HCT116 (cell line): ENCODE measurements at places on chromosomes 5 and 9.

DNA sequence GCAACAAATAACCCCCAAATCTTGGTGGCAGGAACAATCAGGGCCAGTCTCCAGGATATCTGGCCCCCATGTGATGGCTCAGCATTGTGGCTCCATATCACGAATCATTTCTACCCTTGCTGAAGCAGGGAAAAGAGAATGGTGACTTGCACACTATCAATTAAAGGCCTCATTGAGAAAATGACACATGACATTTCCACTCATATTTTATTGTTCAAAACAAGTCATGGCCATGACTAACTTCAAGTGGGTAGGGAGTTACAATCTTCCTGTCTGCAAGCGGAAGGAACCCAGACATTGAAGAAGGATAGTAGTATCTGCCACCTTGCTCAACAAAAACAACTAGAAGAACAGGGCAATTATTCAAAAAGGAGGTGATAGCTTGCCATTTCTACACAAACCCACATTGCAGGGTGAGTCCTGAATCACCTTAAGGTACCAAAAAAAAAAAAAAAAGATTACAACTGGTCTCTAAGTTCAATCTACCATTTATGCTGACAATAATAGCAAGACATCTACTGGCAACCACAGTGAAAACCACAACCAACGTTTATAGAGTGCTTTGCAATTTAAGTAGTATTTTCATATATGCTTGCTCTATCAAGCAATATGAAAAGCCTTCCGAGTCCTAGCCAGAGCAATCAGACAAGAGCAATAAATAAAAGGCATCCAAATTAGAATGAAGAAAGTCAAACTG, 186.7 kb upstream of the DAPK1 start:
- no peak for DNase-seq

DNA sequence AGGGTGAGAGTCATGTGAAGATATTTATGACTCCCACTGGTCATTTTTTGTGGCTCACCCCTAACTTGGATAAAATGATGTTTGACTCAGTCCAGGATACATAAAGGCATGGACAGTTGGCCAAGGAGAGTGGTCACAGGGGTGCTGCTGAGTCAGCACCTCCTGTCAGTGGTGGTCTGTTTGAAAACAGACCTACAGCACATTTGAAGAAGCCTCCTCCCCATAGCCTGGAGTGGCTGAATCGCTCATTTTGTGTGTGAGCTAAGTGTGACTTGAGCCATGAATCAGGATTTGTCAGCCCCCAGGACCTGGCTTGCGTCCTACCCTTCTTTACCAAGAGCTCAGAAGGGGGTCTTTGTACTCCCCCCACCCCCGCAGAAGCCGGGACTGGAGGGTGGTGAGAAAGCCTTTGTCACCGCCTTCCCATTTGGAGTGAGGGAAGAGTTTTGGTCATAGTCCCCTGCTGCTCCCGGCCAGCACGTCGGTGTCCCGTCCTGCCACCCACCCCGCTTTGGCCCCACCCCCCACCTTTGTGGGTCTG, 35.6 kb downstream of the TRIO start:
- no peak for DNase-seq

GRCh38 chr9:136052472-136052880, 42.6 kb downstream of the NACC2 start:
- no peak for DNase-seq

GRCh38 chr9:115730845-115731244, 422.7 kb upstream of the PAPPA start:
- no peak for DNase-seq

GRCh38 chr5:132971483-132972435, 8.3 kb upstream of the AFF4 start:
- no peak for DNase-seq

DNA sequence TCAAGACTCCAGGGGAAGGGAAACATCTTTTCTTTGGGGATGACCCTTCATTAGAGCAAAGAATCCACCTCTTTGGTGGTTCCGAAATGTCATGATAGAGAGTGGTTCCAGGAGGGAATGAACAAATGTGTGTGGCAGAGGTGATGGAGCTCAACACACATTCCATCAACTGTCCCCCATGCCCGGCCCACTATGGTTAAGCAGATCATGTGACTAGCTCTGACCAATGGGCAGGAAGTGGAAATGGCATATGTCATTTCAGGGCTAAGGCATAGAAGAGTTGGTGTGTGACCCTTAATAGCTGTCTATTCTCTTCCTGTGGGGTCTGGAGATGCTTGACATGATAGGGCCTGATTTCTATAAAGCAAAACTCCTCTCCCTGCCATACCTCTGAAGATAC, 194.6 kb downstream of the GAS1 start:
- DNase-seq = no peak

- no peak for DNase-seq
Observed at GRCh38 chr5:32277798-32278197, 34.9 kb downstream of the MTMR12 start.

GRCh38 chr9:117551171-117551570, 136.3 kb upstream of the ASTN2 start:
- DNase-seq = no peak

GRCh38 chr5:154811653-154812465, 38.5 kb downstream of the FAXDC2 start:
- DNase-seq = peak; percentile 59

DNA sequence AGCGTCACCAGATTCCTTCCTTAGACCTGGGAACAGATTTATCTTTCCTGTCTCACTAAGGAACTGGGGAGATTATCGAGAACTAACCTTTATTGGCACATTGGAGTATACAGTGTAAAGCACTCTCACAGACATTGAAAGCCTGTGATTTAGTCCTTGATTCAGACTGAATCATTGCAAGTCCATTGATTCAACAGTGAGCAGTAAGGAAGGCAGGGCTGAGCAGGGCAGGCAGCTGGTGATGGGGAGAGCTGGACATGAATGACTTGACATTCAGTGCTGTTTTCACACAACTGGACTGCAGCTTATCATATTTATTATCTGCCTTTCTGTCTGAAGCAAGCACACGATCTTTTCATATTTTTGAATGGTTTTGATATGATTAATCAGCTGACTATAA, 16.2 kb downstream of the ISOC1 start:
- DNase-seq = no peak

GRCh38 chr9:129823542-129823934, 398 bp downstream of the TOR1A start:
- DNase-seq = no peak
